ENCODE measurements at places on chromosomes 7 and 10.

GRCh38 chr10:86536294-86536861 lies 14.8 kb upstream of the WAPL start:
- no peak for DNase-seq

- no peak for DNase-seq
Observed at GRCh38 chr7:138023618-138024342, 21.9 kb upstream of the CREB3L2 start.

- no peak for DNase-seq
Observed at GRCh38 chr7:139109983-139110411, 477 bp upstream of the ZC3HAV1 start.

DNA sequence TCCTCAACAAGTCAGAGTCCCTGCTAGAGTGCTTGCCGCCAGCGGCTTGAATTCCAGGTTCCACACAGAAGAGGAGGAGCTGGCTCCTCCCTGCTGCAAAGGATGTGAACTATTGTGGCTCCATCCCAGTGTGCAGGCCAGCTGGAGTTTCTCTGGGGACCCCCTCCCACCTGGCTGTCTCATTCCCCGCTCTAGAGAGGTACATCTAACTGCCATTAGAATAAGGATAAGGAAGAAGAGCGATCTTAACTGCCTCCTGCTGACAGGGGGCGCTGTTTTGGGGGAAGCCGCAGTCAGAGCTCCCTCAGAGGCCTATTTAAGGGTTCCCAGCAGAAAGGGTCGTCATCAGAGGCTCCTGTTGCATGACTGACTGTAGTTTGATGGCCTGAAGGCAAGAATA lies 40.8 kb upstream of the HECW1 start:
- DNase-seq, result no peak

GRCh38 chr10:126902157-126902556 lies 3.1 kb upstream of the DOCK1 start:
- no peak for DNase-seq

DNA sequence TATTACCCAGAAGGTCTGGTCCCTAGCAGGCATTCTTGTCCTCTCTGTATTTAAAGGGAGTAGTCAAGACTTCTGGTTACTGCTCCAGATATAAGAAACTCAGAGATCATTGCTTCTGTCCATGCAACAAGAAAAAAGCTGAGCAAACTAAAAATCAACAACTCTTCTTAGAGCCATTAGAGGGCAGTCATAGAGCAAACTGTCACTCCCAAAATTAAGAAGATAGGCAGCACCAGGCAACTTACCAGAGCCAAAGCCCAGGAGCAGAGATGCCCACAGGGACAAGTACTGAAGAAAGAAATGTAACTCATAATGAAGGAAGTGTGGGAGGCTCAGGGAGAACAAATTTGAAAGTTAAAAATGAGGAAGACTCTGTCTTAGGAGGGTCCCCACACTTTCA lies 472.9 kb upstream of the COBL start:
- DNase-seq, result no peak

DNA sequence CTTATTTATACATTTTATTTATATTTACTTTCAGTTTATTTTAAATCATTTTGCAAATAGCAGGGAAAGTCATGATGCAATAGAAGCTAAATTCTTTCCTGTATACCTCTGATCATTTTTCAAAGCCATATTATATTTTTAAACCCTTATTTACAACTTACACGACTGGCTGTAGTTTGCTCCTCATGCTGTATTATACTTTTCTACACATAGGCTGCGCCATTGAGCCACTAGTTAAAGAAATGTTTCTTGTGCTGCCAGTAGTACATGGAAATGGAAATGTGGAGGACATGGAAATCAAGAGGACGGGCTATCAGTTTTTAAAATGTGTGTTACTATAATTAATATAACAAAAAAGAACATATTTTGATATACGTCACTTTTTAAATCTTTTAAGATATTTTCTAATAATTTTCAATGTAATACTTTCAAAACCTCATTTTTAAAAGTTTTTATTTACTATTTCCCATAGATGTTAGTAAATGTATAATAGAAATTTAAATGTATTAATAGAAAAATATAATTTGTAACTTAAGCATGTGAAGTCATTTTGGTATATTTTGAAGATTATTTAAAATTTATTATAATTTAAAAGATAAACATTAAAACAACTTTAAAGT lies 118.5 kb downstream of the VTI1A start:
- DNase-seq, result peak; percentile 22

DNA sequence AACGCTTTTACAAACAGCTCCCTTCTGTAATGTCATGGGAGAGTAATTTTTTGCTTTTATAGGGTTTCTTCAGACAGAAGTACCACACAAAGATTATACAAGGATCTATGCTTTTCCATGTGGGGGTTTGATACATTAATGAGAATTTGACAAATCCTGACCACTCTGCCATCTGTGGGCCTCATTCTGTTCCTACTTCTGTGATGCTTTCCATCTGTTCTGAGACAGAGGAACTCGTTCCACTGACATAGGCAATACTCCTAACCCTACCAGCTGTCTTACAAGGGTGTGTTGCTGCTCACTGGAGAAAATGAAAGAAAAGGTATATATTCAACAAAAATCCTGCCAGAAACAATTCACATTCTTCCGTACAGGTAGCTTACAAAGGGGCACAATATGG lies 59.4 kb upstream of the NAMPT start:
- no peak for DNase-seq

DNA sequence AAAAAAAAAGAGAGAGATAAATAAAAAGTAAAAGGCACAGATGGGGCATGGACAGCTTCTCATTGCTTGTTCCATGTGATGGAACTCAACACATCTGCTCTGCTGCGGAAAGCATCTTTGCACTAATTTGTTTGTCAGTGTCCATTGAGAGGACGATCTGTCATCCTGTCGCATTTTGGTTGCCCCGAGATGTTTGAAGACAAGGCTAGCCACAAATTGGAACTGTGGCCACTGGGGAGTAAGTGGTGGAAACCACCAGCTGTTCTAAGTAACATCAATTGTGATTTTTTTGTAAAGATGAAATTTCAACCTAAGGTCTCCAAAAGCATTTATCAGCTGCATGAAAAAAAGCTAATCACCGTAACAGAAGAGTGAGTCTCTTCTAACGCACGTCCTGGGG lies 312.7 kb downstream of the ADARB2 start:
- DNase-seq, result no peak

- DNase-seq, result no peak
Observed at GRCh38 chr7:39468808-39469374, 97.3 kb upstream of the YAE1 start.

DNA sequence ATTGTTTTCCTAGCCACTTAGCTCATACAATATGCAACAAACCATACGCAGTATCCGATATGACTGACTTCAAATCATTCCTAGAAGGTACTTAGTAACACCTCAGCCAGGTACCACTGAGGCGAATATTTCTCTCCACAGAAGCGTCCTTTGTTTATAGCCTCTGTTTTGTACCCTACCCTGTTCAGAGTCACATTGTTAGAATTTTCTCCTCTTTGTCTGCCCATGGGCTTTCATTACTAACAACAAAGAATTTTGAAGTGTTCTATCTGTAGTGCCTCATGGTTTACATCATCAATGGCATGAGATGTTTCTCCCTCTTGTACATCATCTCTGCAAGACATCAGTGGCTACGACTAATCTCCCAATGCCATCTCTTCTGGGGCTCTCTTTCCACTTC lies 212.4 kb upstream of the GLI3 start:
- DNase-seq, result no peak

GRCh38 chr10:132746801-132747625 lies 38.9 kb downstream of the NKX6-2 start:
- no peak for DNase-seq

GRCh38 chr10:92699518-92700381 lies 10.0 kb downstream of the HHEX start:
- peak; percentile 85 for DNase-seq

DNA sequence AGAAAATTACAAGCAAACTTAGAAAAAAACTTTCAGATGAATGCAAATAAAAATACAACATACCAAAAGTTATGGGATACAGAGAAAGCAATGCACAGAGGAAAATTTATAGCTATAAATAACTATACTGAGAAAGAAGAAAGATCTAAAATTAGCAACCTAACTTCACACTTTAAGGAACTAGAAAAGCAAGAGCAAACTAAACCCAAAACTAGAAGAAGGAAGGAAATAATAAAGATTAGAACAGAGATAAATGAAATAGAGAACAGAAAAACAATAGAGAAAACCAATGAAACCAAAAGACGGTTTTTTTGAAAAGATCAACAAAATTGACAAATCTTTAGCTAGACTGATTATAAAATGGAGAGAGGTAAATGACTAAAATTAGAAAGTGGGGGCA lies 9.6 kb upstream of the STRA8 start:
- DNase-seq, result no peak

- no peak for DNase-seq
Observed at GRCh38 chr10:70391654-70392053, 9.2 kb upstream of the LRRC20 start.

DNA sequence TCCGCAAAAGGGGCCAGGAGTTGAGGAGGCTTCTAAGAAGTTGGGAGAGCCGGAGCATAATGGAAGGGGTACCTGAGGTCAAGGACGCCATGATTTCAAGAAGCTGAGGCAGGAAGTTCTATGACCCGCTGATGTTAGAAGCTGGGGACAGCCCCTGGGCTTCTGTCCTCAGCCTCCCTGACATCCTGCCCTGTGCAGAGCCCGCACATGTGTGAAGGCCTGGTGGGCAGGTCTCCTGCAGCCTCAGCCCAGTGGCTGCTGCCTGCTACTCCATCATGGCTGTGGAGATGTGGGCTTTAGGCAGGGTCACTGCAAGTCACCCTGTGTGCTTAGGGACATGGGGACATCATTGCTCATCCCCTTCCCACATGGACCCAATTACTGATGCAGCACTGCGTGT lies 53.8 kb upstream of the PCBD1 start:
- no peak for DNase-seq

All from KG1 (cell line).